ENCODE measurements at places on chromosomes 13 and 19.

DNA sequence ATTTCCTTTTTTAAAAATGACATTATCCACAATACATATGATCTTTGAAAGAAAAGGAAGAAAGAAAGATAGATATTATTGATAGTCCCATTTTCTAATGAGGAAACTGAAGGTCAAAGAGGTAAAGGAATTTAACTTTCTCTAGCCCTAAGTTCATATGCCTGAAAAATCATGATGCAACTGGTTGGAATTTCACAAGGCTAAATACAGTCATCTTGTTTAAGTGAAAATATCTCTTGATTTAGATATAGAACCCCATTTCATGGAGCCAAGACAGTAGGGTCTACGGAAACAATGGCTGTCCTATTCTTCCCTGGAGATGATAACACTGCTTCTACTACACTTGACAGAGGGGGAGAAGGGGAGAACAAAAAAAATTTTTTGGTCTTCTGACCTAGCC lies 366.2 kb downstream of the DNAJC15 start:
- DNase-seq, result no peak

- no peak for DNase-seq
Observed at GRCh38 chr19:33523167-33523566, 1.6 kb upstream of the PEPD start.

- no peak for DNase-seq
Observed at GRCh38 chr13:75754936-75755335, 118.8 kb downstream of the LMO7 start.

- DNase-seq, result no peak
Observed at GRCh38 chr19:42816894-42817293, 51.4 kb upstream of the PSG8 start.

DNA sequence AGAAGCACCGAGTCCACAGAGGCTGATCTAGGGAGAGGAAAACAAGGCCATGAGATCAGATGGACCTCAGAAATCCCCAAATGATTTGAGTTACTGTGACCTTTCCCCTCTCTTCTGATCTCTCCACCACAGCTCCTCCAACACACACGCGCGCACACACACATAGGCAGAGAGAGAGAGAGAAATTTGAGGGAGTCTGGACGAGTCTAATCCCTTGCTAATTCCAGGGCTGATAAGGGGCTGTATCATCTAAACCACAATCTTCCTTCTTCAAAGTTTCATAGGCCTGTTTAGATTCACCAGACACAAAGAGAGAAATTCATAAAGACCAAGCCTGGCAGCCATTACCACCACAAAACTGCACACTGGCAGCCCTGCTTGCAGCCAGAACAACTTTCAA lies 8.6 kb downstream of the ZFP82 start:
- no peak for DNase-seq

GRCh38 chr13:47289567-47289966 lies 392.7 kb upstream of the HTR2A start:
- no peak for DNase-seq
